T-helper 2 cell (primary cell): ENCODE measurements at places on chromosomes 5 and 9.

DNA sequence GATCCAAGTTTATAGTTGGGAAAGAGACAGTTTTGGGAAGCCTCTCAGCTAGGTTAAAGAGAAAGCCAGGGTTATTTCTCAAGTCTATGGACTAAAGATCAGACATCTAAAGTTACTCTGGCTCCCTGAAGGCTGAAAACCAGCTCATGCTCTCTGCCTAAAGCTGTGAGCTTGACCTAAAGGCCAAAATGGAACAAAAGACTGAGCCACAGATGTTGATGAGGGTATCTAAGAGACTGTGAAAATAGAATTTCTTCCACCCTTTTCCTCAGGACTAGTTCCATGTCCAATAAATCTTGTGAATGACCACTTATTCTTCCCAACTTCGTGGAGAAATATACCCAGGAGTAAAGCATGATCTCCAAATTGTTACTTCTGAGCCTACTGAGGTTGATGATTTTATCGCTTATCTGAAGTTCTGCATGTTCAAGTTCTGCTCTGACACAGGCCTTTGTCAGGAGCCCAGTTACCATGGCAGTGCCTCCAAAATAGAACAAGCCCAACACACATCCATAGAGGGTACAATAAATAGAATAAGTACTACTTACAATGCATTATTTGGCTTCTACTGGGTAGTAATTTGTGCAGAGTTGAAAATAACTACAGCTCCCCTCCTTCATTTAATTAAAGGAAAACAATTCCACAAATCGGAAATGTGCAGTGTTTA is 373.6 kb downstream of the NTRK2 start:
- DNase-seq = no peak

DNA sequence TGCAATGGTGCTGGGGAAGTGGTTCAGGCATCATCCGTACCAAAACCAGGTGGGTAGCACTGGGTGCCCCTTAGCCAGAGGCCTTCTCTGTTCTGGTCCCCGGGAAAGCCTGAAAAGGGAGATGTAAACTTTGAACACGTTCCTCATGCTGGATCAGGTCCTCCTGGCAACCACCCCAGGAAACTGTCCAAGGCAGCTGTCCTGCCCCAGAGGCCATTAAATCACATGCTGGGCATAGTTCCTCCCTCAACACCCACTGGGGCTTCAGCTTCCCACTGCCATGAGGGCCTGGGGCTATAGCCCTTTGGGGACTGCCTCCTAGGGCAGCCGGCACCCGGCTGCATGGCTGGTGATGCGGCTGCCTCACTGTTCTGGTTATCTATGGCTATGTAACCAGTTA is 228.9 kb upstream of the MVB12B start:
- DNase-seq = no peak

- DNase-seq = no peak
These were observed 104.0 kb downstream of the SERINC5 start for GRCh38 chr5:80151890-80152289.

GRCh38 chr5:76341651-76342334 is 61.3 kb upstream of the IQGAP2 start:
- no peak for DNase-seq

DNA sequence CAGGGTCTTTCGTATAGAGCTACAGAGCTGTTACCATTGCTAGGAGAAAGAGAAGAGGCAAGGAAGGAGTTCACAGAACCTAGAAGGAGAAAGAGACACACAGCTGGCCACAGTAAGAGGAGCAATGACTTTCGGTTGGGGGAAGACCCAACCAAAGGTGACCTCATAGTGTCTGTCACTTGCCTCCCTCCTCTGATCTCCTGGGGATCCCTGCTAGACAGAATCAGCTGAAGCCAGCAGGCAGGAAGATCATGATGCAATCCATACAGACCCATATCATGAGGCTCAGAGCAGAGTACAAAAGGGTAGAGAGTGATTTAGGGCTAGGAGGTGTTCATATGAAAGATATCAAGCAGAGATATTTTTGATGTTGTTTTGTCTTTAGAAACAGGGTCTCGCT is 26.0 kb upstream of the EPB41L4B start:
- DNase-seq = no peak

DNA sequence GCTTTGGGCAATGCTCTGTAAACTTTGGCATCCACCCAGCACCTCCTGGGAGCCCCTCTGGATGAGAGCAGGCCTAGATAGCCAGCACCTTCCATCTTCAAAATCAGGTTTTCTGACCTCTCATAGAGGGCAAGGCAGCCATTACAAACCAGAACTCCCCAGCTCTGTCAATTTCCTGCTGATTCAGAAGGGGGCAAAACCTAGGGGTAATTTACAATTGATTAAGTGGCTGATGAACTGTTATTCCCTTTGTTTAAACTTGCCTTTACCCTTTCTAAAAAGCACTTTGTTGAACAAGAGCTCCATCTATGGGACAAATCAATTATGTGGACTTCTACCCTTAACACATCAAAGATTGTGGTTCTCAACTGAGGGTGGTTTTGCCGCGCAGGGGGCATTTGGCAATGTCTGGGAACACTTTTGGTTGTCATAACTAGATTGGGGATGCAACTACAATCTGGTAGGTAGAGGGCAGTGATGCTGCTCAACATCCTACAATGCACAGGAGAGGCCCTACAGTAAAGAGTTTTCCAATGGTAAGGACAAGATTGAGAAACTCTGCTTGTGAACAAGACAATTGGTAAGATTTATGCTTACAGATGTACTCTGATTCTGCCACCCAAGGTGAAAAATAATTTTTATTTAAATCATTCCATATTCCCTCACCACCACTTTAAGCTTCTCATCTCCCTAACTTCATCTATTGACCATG is 184.1 kb downstream of the MARCHF11 start:
- no peak for DNase-seq

DNA sequence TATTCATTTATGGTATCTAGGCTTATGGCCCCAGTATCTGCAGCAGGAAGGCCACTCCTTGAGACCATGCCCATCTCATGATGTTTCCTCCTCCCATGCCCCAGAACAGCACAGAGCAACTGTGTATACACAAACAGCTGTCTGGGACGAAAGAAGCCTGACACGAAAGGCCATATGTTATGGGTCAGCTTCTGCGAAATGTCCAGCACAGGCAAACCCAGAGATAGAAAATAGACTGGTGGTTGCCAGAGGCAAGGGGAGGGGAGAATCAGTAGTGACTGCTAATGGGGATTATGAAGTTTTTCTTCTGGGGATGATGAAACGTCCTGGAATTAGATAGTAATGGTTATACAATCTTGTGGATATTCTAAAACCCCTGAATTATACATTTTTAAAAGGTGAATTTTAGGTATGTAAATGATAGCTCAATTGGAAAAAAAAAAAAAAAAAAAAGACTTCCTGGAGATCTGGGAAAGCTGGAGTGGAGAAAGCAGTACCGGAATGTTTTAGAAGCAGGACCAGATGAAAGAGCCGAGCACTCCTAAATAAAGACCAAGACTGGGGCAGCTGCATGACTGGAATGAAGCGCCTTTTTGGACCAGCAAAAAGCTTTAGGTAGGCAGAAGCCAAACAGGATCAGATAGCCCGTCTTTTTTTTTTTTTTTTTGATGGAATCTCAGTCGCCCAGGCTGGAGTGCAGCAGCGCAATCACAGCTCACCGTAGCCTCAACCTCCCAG is 29.2 kb downstream of the PCDHGC5 start:
- DNase-seq = no peak

DNA sequence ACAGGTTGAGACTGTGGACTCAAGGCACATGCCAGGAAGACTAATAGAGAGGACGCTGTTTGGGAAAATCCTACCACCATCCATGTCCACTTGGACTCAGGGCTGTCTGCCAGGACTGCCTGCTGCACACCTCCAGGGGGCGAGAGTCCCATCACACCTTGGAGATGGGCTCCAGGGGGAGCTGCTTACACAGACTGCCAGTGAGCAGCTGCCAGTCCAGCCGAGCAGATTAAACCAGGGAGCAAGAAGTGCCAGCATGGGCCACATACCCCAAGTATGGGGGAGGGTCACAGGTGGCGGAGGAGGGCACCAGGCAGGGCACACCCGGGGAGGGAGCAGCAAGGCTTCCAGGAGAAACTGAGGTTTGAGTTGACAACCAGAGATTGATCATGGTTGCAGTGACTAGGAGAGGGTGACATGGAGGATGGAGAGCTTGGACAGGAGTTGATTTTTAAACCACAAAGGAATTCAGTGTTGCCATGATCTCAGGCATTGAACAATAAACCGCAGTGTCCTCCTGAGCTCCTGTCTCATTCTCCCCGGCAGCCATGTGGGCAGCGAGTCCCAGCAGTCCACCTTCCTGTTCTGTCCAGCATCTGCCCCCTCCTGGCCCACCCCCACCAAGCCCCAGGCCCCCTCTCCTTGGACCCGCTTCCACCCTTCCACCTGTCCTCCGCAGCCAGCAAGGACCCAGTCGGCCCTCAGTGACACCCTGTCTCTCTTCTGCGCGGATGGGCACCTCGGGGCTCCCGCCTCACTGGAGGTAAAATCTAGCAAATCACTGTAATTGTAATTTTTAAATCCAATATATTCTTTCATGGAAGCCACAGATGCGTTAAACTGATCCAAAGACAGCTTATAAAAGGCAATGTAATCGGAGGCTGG is 3.1 kb upstream of the VAV2 start:
- DNase-seq = no peak

DNA sequence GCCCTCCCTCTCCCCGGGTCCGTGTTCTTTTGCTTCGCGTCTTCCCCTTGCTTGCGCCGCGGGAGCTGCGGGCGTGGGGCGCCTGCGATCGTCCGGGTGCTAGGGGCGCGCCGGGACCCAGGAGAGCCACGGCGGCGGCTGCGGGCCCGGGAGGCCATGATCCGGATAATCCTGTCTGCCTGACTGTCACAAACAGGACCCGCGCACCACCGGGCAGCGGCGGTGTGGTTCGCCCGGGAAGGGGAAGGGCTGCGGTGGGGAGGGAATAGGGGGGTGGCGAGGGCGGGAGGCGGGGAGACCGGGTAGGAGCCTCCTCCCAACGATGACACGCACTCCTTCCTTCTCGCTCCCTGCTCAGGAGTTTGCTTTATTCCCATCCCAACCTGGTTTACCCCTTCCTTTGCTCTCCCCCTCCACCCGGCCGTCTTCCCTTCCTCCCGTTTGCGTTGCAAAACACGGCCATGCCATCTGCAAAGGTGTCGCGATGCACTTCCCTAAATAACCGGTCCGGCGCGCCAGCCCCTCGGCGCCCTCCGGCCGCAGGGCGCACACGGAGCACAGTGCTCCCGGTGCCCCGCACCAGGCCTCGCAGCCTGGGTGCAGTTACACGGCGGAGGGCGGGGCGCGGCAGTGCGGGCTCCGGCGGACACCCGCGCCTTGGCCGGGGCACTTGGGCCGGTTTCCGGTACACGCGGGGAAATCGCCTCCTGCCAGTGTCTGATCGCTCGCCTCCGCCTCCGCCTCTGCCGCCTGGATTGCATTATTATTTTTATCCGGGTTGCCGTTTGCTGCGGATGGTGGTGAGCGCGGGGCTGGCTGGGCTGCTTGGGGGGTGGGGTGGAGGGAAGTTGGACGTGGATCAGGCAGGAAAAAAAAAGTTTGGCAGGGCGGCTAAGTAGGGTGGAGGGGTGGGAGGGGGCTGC is 1.5 kb downstream of the SMARCA2 start:
- peak; percentile 51 for DNase-seq

GRCh38 chr5:124343451-124343867 is 403.0 kb downstream of the ZNF608 start:
- no peak for DNase-seq
